ENCODE measurements at places on chromosomes 13 and 19. TPM values are rescaled to one million over a fixed set of nuclear protein-coding genes. Genes with fewer than 3 reads are reported as not detected.

NOP53 gene
- 275 TPM for total RNA-seq

PODNL1 gene
- total RNA-seq, result 1.2 TPM

CYP2F1 gene
- not detected for total RNA-seq

TMEM145 gene
- 3.9 TPM for total RNA-seq

RDH8 gene
- total RNA-seq, result 0.28 TPM

Data from A549 treated with CpdA at 1 μM for 4 hours (cell line).